ENCODE measurements at places on chromosomes 1 and 21.

- DNase-seq: peak; percentile 98
Observed at GRCh38 chr1:33346927-33347649, 26.2 kb upstream of the A3GALT2 start.

GRCh38 chr1:200707116-200707515 is 31.6 kb upstream of the CAMSAP2 start:
- no peak for DNase-seq

GRCh38 chr1:19981507-19982312 is 2.3 kb upstream of the PLA2G2A start:
- DNase-seq: no peak

DNA sequence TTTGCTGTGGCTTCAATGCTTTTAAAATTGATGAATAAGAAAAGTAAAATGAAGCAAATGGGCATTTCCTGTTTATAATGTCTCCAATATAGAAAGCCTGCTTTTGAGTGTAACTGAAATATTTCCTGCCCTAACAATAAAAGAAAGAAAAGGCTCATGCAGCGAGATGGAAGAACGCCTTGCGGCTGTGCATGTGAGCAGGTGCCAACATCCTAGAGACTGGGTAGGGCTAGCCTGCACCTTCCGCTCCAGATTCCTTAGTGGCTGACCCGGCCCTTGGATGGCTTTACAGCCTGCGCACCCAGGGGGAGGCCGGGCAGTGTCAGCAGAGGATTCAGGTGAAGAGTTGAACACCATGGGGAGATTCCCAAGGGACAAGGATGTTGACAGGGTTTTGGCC is 21.8 kb downstream of the CNIH3 start:
- no peak for DNase-seq

GRCh38 chr1:27545271-27545670 is 55.3 kb upstream of the WASF2 start:
- no peak for DNase-seq
